ENCODE measurements at places on chromosomes 7 and 10. TPM values are rescaled to one million over a fixed set of nuclear protein-coding genes. Genes with fewer than 3 reads are reported as not detected.
A peak's percentile ranks its signal among the peaks of the same experiment; 100 is the strongest.

DNA sequence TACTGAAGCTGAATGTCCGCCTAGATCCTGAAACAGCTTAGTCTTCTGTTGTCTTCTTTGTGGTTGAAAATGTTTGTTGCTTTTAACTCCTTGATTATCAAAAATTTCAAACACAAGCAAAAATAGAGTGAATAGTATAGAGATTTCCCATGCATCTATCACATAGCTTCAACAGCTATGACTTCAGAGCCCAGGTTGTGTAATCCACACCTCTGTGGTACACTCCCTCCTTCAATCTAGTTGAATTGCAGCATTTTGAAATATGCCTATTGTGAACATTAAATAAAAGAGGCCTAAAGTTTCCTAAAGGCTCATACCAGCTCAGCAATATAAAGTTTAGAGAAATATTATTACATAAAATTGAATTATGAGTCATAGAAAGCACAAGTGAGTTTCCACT, 204.7 kb upstream of the HDAC9 start:
- no peak for DNase-seq

- no peak for DNase-seq
Observed at GRCh38 chr10:126334272-126334671, 54.0 kb downstream of the ADAM12 start.

The TMEM184A gene
- polyA plus RNA-seq, result 6.4 TPM

The PNLIPRP2 gene
- polyA plus RNA-seq, result not detected

DNA sequence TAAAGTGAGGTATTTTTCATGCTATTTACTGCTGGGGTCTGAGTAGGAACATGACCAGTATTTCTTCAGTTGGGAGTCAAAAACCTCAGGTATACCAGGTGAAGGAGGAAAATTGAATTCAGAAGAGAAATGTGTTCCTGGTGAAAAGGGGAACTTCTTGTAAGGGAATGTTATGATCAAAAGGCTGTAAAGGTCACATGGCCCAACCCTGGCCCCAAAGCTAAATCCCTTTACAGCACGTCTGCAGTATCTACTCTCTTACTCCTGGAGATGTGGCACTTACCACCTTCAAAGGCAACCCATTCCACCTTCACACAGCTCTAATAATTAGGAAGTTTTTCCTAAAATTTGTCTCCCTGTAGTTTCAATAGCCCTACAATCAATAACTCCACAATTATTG, 15.2 kb downstream of the PIK3AP1 start:
- no peak for DNase-seq

The CASP7 gene
- polyA plus RNA-seq, result 28.8 TPM

DNA sequence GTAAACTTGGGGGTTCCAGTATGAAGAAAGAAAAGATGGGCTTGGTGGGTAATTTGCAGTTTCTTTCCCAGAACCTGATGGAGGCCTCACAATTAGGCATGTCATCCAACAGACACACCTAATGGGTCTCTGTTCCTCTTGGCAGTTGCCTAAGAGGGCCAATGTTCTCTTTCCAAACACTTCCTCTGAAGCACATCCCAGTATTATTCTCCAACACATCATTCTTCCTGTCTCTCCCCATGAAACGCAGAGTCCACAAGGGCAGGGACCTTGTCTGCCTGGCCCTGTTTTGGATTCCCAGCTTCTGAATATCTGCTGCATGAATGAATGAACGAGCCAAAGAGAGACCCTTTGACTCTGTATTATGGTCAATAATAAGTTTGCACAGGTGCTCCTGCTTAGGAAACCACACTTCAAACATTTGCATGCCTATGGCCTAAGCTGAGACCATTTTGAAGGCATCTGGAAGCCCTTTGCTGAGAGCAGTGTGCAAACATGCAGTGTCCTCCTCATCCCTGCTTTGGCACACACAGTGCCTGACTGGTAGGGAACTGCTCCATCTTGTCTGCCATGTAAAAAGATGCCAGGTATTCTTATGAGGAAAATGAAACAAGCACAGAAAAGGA, 100.9 kb upstream of the CHST15 start:
- no peak for DNase-seq

DNA sequence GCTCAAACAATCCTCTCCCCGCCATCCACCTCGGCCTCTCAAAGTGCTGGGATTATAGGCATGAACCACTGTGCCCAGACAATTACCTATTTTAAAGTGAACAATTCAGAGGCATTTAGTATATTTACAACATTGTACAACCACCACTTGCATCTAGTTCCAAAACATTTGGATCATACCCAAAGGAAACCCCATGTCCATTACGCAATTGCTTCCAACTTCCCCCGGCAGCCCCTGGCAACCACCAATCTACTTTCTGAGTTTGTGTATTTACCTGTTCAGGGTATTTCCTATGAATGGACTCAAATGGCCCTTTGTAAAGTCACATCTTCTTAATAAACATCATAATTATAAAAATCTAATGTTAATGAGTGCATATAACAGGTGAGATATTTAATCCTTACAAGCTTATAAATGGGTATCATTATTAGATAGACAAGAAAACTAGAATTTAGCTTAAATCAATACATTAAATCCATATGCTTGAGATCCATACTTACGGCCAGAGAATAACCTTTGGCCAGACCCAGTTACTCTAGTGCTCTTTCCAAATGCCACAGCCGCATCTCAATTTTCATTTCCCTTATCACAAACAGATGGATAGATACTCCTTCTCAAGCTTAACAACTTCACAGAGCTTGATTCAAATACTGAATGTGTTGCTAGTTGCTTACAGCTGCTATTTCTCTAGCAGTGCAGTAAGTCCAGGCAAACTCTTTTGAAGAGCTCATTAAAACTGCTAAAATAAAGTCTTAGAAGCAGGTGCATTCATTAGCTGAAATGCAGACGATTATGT, 133.4 kb upstream of the MKLN1 start:
- DNase-seq, result no peak

The FRAT1 gene
- 3.5 TPM for polyA plus RNA-seq

DNA sequence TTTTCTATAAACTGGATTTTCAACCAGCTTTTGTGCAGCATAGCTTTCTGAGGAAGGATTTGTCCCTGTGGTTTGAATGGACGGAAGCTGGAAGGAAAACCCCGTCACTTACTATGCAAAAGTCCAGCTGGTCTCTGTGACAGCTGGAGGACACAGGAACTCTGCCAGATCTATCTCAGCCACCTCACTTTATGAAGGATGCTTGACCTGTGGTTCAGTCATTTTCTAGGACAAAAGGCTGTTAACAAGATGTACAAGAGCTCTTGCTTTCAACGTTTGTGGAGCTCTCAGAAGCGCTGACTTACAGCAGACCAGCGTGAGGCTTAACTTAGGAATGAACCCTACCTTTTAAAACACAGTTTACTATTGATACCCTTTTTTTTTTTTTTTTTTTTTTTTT, 90.8 kb downstream of the CREM start:
- DNase-seq, result peak; percentile 58

The NEUROD6 gene
- polyA plus RNA-seq, result not detected

DNA sequence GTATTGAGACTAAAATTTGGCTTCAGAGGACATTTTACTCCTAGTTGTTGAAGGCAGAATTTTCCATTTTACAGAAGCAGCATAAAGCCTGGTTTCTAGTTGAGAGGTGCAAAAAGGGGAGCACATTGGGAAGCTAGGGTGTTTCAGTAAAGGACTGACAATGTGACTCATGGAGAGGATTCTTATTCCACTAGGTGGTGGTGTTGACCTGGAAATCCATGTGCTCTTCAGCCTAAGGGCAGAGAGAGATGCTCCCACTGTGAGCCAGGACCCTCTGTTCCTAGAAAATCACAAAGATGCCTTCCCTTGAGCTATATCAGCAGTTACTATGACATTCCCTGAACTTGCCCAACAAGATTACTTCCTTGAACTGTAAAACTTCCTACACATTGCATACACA, 687.8 kb downstream of the IPMK start:
- DNase-seq, result no peak

The SEPTIN7 gene
- 414 TPM for polyA plus RNA-seq

DNA sequence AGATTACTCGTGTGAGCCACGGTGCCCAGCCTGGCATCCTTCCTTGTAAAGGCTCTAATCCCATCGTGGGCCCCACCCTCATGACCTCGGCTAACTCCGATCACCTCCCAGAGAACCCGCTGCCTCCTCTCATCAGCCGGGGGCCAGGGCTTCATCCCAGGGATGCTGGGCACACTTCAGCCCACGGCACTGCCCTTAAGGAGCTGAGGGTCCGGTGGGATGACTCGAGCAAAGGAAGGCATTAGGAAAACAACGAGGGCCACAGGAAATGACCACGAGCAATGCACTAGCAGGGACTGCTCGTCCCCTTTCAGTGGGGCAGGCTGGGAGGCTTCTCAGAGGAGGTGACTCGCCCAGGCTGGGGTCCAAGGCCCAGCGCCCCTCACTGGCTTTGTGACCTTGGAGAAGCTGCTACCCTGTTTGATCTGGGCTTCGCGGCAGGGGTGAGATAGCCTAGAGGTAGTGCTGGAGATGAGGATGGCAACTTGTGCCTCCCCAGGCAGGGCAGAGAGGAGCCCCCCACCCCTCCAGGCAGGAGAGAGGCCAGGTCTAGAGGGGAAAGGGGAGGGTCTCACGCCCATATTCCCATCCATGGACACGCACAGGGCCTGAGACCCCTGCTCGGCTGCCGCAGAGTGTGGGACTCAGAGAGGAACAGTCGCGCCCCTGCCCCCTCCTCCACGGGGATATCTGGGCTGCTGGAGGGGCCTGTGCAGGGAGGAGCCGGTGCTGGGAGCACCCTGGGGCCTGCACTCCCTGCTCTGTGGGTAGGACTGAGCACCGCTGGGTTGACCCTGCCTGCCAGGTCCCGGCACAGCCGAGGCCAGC, 26.8 kb downstream of the ELFN1 start:
- DNase-seq, result no peak

DNA sequence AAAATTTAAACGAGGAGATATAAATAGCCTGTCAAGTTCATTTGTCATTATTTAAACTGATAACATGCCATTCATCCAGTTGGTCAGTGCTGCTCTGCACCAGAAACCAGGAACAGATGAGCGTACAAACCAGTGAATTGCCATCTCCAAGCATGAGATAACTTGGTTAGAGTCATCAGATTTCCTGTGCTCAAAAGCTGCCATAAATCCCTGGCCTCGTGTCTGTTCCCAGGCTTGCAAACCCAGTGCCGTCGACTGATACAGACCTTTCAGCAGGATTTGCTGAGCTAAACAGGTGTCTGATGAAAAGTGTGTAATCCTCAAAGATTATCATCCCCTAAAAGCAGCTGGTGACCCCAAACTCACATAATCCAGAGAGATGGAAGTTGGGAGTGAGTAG, 96.0 kb upstream of the SAMD8 start:
- DNase-seq, result no peak

DNA sequence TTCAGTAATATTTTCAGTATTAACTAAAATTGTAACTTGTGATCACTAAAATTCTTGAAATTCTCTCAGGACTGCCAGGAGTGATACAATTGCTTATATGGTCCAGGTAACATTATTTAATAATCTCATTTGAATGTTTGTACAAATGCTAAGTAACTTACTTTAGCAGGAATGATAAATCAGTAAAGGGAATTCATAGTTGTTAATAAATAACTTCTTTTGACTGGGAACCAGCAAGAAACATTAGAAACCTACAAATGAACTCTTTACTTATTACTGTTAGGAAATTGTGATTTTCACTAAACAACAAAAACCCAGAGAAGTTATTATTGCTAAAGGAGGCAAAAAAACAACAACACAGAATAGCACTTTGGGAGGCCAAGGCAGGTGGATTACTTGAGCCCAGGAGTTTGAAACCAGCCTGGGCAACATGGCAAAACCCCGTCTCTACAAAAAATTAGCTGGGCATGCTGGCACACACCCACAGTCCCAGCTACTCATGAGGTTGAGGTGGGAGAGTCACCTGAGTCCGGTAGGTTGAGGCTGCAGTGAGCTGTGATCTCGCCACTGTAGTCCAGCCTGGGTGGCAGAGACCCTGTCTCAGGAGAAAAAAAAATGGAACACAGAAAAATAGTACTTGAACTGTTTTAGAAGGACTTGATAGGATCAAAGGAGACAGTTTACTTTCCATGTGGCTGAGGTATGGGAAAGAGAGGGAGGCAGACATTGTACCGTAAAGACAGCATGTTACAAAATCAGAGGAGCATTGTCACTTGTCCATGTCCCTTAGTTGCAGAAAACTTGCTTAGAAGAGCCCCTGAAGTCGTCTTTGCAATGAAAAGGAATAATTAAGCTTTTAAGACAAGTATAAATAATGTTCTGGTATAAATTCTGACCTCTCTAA, 53.1 kb downstream of the SHOC2 start:
- DNase-seq, result no peak

The AKR1D1 gene
- polyA plus RNA-seq, result not detected

The SLC18A3 gene
- polyA plus RNA-seq, result not detected

GRCh38 chr7:24831240-24831639, 74.0 kb upstream of the GSDME start:
- no peak for DNase-seq

The INTS15 gene
- polyA plus RNA-seq, result 38.3 TPM

- DNase-seq, result no peak
Observed at GRCh38 chr7:12601302-12601869, 30.9 kb downstream of the SCIN start.

The IDE gene
- 27.1 TPM for polyA plus RNA-seq

- no peak for DNase-seq
Observed at GRCh38 chr7:12907774-12908173, 220.3 kb downstream of the ARL4A start.

DNA sequence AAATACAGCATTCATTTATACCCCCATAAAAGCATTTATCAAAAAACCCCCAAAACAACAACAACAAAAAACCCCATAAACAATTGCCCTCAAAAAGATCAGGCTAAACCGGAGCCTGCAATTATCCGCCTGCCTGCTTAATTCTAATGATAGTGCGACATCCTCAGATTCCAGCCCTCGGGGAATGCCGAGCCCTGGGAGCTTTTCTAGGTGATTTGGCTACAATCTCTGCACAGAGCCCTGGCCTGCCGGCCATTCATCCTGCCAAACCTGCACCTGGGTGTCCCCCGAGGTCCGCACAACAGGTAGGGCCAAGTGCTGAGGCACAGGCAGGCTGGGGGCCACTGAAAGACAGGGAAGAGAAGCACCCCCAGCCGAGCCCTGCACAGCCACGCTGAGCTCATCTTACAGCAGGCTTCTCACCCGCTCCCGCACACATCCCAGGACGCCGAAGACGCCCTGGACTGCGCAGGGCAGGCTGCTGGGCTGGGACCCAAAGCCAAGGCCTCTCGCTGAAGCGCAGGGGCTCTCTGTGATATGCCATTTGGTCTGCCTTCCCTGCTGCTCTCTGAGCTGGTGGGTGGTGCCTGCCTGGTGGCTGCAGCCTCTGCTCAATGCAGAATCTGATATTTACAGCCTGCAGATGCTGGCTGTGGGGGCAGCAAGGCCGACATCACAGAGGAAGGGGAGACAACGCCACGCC, 57.5 kb downstream of the CAMK2B start:
- no peak for DNase-seq

GRCh38 chr7:106036004-106036403, 72.9 kb downstream of the CDHR3 start:
- no peak for DNase-seq

- no peak for DNase-seq
Observed at GRCh38 chr7:32251659-32252058, 181.5 kb upstream of the PDE1C start.

The TBATA gene
- not detected for polyA plus RNA-seq

The PSD gene
- 9.6 TPM for polyA plus RNA-seq

- DNase-seq, result no peak
Observed at GRCh38 chr10:116253716-116254115, 19.3 kb downstream of the GFRA1 start.

GRCh38 chr7:121621937-121622336, 225.8 kb upstream of the FAM3C start:
- no peak for DNase-seq

- DNase-seq, result no peak
Observed at GRCh38 chr7:23276376-23276775, 22.8 kb upstream of the MALSU1 start.

All from right renal pelvis (tissue), 4 donors.